ENCODE measurements at places on chromosomes 3 and 15.
A peak's percentile ranks its signal among the peaks of the same experiment; 100 is the strongest.

GRCh38 chr3:126432361-126433104 is 37.8 kb downstream of the CFAP100 start:
- peak; percentile 42 for DNase-seq

DNA sequence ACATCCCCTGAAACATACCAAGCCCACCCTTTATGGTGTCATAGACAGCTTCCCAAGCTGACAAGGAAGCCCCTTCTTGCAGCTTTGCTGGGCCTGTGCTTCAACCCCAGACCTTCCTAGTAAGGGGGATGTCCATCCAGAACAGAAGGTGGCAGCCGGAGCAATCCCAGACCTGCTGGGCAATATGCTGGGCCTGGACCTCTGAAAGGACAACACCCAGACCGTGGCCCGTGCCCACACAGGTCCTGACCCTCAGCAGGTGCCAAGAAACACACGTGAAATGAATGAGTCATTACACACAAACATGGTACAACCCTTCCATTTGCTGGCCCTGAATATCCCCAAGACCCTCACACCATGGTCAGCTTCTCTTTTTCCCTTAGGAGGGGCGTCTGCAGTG is 19.8 kb upstream of the VILL start:
- DNase-seq: no peak

- DNase-seq: peak; percentile 11
Observed at GRCh38 chr3:17915341-17915740, 172.9 kb upstream of the TBC1D5 start.

DNA sequence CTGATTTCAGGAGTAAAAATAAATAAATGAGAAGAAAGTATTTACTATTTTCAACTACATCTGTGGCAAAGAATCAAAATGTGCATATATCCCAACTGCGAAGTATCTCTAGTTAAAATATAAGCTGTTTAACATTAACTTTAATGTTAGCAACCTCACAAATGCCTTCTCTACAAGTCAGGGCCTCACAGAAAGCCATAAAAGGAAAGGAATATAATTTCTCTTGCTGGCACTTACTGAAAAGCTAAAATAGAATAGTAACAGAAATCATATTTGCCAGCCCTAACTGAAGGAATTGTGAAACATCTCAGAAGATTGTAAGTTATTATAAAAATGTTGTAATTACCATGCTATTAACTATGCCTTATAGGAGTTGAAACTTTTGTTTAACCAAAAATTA is 65.1 kb upstream of the MBNL1 start:
- peak; percentile 54 for DNase-seq

- DNase-seq: no peak
Observed at GRCh38 chr3:82596805-82597204, 835.4 kb upstream of the GBE1 start.

DNA sequence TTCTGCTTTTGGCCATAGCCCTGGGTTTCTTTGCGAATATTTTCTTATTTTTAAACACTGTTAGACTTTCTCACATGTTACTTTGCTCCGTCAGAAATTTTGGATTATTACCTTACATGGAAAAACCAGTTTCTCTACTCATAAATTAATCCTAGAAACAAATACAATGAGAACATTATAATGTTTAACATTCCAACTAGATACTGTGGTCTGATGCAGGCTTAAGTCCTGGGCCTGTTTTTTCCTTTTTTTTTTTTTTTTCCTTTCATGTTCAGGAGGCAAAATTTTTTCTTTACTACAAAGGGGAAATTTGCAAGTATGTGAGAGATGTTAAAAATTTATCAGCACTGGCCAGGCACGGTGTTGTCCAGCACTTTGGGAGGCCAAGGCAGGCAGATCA is 28.9 kb downstream of the POPDC2 start:
- peak; percentile 45 for DNase-seq

- DNase-seq: peak; percentile 66
Observed at GRCh38 chr3:18237251-18238005, 187.7 kb downstream of the SATB1 start.

DNA sequence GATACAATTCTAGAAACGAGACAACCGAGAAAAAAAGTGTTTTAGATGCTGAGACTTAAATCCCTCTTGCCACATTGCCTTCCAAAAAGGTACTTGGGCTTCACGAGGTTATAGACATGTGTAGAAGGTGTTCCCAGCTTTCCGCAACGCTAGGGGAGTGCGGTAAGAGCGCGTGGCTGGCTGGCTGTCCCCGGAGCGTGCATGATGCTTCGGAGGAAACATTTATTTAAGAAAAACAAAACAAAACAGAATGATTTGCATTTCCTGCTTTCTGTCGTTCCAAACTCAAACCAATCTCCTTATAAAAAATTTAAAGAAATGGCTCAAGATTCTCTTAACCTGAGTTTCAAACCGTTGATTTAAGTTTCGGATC is 841 bp downstream of the SLC6A20 start:
- DNase-seq: no peak

DNA sequence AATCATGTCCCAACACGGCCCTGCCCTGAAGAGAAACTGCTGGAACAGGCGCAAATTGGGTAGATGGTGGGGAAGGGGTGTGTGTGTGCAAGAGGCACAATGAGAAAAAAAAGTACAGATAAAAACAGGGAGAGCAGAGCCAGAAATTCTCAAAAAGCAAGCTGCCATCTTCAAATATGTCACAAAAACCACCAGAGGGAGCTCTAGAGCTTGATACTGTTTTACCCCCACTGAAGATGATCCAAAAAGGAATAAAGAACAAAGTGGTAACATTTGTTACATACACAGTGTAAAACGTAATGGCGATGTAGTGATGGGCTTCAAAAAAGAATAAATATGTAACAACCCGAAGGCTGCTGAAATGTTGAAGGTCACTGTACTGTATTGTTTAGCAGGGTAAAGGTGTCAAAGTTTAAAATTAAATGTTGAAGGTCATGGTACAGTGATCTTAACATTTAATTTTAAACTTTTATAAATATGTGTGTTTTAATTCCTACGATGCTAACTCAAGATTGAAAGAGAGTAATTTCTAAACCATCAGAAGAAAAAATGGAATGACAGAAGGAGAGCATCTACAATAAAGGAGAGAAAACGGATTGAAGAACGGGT is 6.0 kb downstream of the SNRPA1 start:
- DNase-seq: peak; percentile 46

- DNase-seq: peak; percentile 59
Observed at GRCh38 chr3:64405211-64405835, 180.1 kb upstream of the PRICKLE2 start.

GRCh38 chr3:126526668-126527005 is 2.7 kb downstream of the CHST13 start:
- DNase-seq: no peak

DNA sequence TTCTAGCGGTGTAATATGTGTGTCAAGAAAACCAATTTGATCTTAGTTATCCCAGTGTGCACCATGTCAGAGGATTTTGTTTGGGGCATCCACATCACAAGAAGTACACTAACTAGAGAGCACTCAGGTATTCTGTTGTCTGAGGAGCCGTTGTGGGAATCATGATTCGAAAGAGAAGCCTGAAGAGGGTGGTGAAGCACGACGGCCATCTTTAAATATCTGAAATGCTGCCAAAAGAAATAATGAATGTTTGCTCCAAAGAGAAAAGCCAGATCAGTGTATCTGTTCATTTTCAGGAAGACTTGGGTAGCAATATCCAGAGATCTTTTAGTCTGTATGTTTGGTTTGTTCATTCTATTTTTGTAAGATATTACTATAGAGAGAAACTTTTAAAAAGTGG is 180.7 kb downstream of the KLHL25 start:
- DNase-seq: no peak

GRCh38 chr3:152671446-152672319 is 163.2 kb upstream of the P2RY1 start:
- no peak for DNase-seq

DNA sequence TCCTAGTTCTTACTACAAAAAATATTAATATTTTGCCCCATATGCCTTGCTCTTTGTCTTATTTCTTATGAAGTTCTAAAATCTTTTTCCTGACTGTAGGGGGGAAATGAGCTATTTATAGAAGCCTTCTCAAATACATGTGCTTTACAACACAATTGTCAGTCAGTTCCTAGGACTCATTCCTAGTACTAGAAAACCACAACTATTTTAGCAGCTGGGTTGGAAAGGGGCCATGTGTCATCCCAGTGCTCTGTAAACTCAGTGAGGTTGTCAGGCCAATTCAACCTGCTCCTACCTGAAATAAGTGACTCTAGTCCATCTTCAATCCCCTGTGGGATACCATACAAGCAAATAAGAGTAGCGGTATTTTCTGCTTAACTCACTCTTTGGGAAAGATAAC is 153.8 kb downstream of the ULK4 start:
- DNase-seq: peak; percentile 73

DNA sequence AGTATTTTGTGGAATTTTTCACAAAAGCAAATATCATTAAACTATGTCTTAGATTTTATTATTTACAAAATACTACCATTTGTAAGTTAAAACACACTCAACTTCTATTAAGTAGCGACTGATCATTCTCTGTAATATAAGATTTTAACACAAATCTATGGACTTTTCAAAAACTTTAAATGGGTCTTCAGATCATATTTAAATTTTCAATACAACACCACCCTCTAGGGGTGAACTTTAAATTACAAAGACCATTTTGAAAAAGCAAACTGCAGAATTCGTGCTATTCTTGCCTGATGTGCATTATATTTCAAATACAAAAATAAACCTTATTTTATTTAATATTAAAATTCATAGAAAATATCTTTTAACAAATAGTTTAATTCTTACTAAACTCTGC is 8.2 kb upstream of the VGLL4 start:
- DNase-seq: peak; percentile 42

DNA sequence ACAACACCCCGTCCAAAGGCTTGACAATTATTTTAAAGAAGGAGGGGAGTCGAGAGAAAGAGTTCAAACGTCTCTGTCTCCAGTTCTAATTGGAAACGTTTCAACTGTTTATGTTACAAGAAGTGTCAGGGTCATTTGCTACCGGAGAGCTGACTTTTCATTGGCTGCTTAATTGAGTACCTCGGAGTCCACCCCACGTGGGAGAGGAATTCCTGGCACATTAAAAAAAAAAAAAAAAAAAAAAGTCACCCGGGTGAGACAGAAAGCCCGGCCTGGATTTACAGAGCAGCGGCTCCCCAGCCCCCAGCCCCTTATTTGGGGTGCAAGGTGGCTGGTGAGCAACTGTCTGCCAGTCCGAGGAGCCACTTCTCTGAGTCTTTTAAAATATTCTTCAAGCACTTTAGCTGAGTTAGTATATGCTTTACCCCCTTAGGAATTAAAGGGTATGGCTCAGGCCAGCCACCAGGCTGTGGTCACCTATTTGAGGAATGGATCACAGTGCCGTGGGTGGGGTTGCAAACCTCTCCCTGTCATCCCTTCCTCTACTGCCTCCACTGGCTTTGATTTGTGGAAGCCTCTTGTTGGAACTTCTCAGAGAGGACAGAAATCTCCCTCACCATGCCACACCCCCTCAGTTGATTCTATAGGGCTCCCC is 3.9 kb upstream of the TLE3 start:
- peak; percentile 99 for DNase-seq

- DNase-seq: no peak
Observed at GRCh38 chr15:71364117-71364584, 248.9 kb downstream of the THSD4 start.

DNA sequence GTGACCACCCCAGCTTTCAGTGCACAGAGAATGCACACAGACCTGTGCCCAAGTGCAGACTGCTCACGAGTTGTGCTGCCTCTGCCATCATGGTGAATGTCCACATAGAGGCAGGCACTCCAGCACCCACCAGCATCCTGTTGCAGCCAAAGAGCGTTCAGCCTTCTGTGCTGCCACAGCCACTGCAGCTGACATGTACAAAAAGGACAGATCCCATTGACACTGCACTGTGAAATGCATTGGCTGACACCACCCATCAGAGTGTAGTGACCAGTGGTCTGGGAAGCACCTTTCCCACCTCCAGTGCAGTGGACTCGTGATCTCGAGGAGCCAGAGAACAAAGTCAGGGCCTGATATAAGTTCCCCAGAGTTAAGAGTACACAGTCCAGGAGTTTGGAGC is 260.3 kb downstream of the RAP2B start:
- DNase-seq: no peak

- DNase-seq: no peak
Observed at GRCh38 chr3:45312836-45313493, 75.4 kb upstream of the LARS2 start.

GRCh38 chr3:122353893-122354401 is 28.9 kb downstream of the CSTA start:
- no peak for DNase-seq

- DNase-seq: peak; percentile 86
Observed at GRCh38 chr3:17057321-17057720, 172.6 kb downstream of the PLCL2 start.

- DNase-seq: peak; percentile 6
Observed at GRCh38 chr15:77568973-77569728, 63.6 kb downstream of the LINGO1 start.

- DNase-seq: no peak
Observed at GRCh38 chr3:13085081-13085845, 12.0 kb upstream of the IQSEC1 start.

- no peak for DNase-seq
Observed at GRCh38 chr3:66280304-66280703, 59.5 kb downstream of the SLC25A26 start.

DNA sequence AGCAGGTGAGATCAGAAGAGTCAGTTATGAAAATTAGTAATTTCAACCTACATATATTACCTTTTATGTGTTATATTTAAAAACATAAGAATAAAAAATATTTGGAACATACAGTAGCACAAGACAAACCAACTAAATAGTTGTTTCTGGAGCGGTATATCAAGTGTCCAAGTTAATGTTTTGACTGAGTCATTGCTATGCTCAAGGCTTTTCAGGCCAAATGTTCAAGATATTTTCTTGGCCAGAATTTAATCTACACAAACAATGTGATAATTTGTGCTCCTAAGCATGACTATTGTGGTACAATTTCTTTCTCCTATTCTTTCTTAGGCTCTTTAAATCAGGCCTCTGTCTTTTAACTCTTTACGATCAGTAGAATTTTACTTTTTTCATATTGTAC is 412.4 kb downstream of the RAP2B start:
- DNase-seq: no peak

DNA sequence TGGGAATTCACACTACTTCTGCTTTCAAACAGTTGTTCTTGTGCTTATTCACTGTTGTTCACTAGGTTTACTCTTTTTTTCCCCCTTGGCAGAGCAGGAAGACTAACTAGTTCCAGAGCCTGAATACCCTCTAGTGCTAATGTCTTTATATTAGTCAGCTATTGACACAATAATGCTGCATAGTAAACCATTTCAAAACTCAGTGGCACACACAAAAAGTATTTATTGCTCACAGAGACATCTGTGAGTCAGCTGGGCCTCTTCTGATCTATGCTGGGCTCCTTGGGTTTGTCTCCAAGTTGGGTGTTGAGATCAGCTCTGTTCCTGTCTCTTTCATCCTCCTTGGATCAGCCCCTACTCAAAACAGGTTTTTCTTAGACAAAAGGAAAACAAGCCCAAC is 51.1 kb downstream of the RSRC1 start:
- DNase-seq: peak; percentile 90

DNA sequence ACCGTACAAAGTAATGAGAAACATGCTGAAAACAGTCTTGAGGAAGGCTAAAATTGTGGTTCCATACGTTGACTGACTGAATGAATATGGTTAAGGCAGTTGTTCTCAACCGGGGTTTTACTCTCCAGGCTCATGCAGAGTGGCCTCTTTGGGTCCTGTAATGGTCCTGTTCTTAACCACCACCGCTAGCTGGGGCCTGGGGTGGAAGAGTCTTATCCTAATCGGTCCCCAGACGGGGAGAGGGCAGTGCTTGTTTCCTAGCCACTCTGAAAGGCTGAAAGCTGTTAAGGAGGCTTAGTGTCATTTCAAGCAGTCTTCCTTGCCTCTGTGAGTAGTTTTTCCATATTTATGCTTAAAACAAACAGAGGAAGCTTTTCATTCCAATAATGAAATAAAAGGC is 32.0 kb downstream of the SELENOT start:
- DNase-seq: no peak
